ENCODE measurements at places on chromosomes 13 and 19.

DNA sequence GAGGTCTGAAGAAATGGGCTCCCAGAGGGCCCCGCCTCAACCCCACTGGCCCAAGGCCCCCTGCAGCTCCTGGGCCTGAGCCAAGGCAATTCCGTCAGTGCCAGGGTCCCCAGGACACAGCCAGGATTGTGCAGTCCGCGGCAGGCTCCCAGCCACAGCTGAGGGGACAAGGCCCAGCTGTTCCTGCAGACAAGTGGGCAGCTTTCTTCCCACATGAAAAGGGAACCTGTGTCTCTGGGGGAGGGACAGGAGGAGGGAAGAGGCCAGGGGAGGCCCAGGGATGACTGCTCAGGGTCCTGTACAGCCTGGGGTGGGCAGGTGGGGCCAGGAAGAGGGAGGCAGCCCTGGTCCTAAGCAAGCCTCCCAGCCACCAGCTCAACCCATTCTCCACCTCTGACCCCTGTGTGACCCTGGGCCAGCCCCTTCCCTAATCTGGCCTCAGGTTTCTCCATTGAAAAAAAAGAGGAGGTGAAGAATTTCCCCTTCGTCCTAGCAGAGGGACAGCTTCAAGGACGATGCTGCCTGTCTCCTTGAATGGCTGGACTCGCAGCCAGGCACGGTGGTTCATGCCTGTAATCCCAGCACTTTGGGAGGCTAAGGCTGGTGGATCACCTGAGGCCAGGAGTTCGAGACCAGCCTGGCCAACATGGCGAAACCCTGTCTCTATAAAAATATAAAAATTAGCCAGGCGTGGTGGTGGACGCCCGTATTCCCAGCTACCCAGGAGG is 20.5 kb upstream of the VSTM2B start:
- no peak for DNase-seq

GRCh38 chr19:31723101-31723500 is 373.9 kb upstream of the TSHZ3 start:
- no peak for DNase-seq

DNA sequence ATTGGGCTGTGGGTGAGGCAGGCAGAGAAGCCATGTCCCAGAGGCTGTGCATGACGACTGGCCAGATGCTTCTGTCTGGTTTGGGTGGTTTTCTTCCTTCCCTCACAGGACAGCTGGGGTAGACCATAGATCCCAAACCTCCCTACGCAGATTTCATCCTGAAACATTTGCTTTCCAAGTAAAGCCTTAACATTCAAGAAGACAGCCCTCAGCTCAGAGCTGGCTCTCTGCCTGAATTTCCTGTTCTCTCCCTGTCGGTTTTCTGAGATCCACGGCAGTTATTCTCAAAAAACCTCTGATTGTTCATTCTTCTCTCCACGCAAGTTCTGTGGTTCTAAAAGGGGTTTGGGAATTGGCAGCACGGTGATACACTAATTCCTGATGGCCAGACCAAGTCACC is 25.3 kb downstream of the UQCRFS1 start:
- DNase-seq: no peak

DNA sequence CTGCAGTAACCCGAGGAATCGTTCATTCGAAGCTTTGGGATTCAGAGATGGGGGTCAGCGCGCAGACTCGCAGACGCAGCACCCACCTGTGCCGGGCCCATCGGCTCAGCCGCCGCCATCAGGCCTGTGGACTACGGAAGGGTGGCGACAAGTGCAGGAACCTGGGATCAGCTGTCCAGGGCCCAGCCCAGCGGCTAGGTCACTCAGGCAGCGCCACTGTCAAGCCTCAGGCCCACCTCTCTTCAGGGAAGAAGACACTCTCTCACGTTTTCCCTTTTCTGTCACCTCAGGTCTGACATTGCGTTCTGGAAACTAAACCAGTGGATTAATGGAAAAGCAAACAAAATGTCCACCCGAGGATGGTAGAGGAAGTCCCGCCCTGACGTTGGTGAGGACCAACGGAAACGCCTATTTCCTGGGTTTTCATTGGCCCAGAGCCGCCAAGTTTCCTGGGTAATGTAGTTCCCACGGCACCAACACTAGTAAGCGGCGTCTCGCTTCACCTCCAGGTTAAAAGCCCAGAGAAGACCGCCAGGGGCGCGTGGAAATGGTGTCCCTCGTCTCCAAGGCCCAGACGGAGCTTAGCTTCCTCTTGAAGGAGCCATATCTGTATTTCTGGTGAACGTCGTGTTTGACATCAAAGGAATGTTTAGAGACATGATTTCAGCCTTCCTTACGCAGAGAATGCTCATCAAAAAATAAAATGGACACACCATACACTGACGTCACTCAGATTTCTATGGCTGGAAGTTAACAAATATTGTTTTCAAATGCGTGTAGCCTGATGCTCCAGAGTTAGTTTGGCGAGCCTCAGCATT is at the start of gene ZNF772:
TSS of gene ZNF772 (minus strand) at position 376 of the 818 bp plus-strand sequence. CDS start at position 119, 257 bp downstream.
- peak; percentile 94 for DNase-seq

- no peak for DNase-seq
Observed at GRCh38 chr13:113975416-113975815, 1.5 kb upstream of the C13orf46 start.

All from LHCN-M2 (cell line).